Right ventricle myocardium superior (tissue), 1 donor: ENCODE measurements at places on chromosomes 4 and X. TPM values are rescaled to one million over a fixed set of nuclear protein-coding genes. Genes with fewer than 3 reads are reported as not detected.

The SPP1 gene
- 5.6 TPM for total RNA-seq

The CRMP1 gene
- 1.2 TPM for total RNA-seq

The ASB12 gene
- total RNA-seq: 2.7 TPM

The TBC1D9 gene
- total RNA-seq: 10.0 TPM

The HPGD gene
- total RNA-seq: 1.3 TPM

The CT55 gene
- not detected for total RNA-seq

The TMEM271 gene
- total RNA-seq: not detected

The SPATA18 gene
- 2.5 TPM for total RNA-seq

The RS1 gene
- total RNA-seq: not detected

The GALNTL6 gene
- total RNA-seq: not detected

The LRP2BP gene
- 2.6 TPM for total RNA-seq

The ADH4 gene
- not detected for total RNA-seq

The AMTN gene
- total RNA-seq: not detected

The METAP1 gene
- 57.5 TPM for total RNA-seq
